HS-27A (cell line): ENCODE measurements at places on chromosomes 7 and 10.

GRCh38 chr7:111082351-111082750 lies 8.6 kb upstream of the LRRN3 start:
- DNase-seq, result no peak

DNA sequence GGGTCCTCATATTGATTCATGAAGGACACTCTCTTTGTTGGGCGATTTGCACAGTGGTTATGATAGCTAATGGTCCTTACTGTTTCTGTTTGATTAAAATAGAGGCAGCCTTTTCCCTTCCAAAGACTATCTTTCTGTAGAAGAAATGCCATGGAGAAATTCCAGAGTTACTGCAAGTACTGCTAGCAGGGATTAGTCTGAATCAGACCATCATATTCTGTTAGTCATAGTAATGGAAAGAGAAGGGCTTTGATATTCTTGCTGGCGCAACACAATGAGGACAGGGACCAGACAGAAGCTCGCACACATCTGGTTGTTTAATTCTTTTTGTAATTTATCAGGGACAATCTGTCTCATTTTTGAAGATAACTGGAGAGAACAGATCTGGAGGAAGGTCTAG lies 304.5 kb upstream of the FZD8 start:
- no peak for DNase-seq

DNA sequence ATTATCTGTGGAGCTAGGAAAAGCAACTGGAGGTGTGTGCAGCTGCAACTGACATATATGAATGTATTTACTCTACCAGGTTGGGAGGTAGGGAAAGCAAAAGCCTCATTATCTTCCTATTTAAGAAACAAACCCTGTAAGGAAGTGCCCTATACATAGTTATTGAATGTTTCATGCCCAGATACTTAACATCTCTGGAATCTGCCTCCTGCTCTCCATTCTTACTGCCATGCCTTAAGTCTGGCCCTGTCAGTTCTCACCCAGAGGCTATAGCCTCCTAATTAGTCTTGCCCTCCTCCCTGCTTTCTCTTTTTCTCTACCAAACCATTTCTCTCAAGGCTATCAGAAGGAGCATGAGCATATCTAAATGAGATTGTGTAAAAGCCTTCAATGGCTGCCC lies 542.6 kb upstream of the LRRN3 start:
- no peak for DNase-seq

- DNase-seq, result peak; percentile 62
Observed at GRCh38 chr7:78794101-78794500, 659.4 kb downstream of the MAGI2 start.

DNA sequence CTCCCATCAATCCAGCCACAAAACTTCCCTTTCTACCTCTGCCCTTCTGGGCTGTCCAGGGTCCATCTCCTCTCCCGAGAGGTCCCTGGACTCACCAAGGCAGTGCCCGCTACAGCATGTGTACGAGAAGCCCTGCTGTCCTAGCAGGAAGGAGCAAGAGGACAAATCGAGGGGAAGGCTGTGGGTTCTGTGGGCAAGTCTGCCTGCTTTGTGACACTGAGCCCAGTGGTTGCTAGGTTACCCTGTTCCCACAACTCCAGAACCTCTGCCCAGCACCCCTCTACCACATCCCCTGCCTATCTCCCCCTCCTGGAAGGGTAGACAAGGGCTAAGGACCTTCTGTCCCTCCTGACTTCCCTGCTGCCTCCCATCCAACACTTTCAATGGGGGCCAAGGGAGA lies at the start of gene TBATA:
Gene TBATA, minus strand, starts transcription at position 188 of the 400 bp plus-strand sequence. CDS start 1,998 bp downstream, outside the sequence.
- DNase-seq, result no peak

- DNase-seq, result peak; percentile 68
Observed at GRCh38 chr10:26486990-26487850, 49.1 kb downstream of the APBB1IP start.
